ENCODE measurements at places on chromosomes 6 and 20.

- no peaks in the 10 kb centered on the region for H3K27me3 ChIP-seq
- peaks cover 23% of the 10 kb centered on the region for H3K4me1 ChIP-seq
These were observed 52.7 kb downstream of the TRAF3IP2 start for GRCh38 chr6:111552958-111553357.

GRCh38 chr6:101585501-101585900 lies 192.0 kb downstream of the GRIK2 start:
- H3K27ac ChIP-seq: no peak overlapping the region
- H3K36me3 ChIP-seq: no peaks in the 10 kb centered on the region
- H3K4me1 ChIP-seq: no peaks in the 10 kb centered on the region
- H3K27me3 ChIP-seq: no peaks in the 10 kb centered on the region
- H3K4me3 ChIP-seq: no peak overlapping the region
- no peak for DNase-seq

- no peak overlapping the region for H3K4me3 ChIP-seq
- no peaks in the 10 kb centered on the region for H3K36me3 ChIP-seq
- H3K27me3 ChIP-seq: no peaks in the 10 kb centered on the region
- no peaks in the 10 kb centered on the region for H3K4me1 ChIP-seq
- DNase-seq: no peak
These were observed 24.2 kb upstream of the RAB23 start for GRCh38 chr6:57246307-57246706.

DNA sequence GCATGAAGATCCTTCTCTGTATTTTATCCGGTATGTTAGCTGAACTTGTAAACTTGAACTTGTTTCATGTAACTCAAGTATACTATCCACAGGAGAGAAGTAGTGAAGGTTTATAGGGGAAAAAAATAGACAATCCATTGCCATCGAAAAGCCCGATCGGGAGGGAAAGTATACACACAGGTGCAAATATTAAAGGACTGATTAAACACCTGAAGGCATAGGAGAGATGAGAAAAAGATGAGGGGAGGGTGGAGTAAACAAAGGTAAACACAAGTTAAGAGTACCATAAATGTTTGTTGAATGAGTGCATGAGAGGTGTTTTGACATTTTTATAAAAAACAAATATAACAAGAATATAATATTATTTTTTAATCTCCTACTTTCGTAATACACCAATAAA lies 64.3 kb upstream of the CITED2 start:
- H3K27me3 ChIP-seq: no peaks in the 10 kb centered on the region
- H3K27ac ChIP-seq: no peak overlapping the region

GRCh38 chr20:45991616-45992015 lies 17.1 kb upstream of the MMP9 start:
- H3K27me3 ChIP-seq: no peaks in the 10 kb centered on the region
- no peaks in the 10 kb centered on the region for H3K36me3 ChIP-seq
- DNase-seq: no peak
- H3K4me1 ChIP-seq: no peaks in the 10 kb centered on the region
- H3K27ac ChIP-seq: no peak overlapping the region

DNA sequence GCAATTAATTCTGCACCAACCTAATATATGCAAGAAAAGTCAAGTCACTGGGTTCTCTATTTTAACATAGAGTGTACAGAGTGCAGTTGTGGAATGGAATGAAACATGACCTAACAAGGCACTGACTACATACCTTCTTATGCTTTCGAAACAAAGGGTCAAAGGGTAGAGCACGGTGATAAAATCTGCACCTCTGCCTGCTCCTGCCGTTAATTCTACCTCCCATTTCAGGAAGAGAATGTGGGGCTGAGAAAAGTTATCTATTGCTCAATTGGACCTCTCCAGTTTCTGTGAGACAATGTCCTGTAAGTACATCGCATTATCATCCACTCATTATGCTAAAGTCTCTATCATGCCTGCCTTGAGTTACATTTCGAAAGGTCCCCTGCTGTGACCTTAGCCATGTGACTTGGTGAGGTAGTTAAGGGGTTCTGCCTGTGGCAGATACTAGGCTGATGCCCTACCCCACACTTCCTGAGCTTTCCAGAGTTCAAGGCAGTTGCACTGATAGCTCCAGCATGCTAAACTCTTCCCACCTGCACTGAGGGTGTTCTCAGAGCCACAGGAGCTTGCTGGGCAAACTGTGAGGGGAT lies 14.0 kb upstream of the MOCS1 start:
- H3K27me3 ChIP-seq: no peaks in the 10 kb centered on the region
- no peak overlapping the region for H3K4me3 ChIP-seq
- peak overlapping the region; percentile 86 for H3K27ac ChIP-seq
- DNase-seq: peak; percentile 58
- no peaks in the 10 kb centered on the region for H3K36me3 ChIP-seq
- H3K4me1 ChIP-seq: peaks cover 37% of the 10 kb centered on the region

GRCh38 chr20:63497946-63498935 lies 642 bp downstream of the EEF1A2 start:
- peaks cover 6% of the 10 kb centered on the region for H3K4me1 ChIP-seq
- peak; percentile 70 for DNase-seq
- peak overlapping the region; percentile 58 for H3K4me3 ChIP-seq
- no peaks in the 10 kb centered on the region for H3K27me3 ChIP-seq

- no peak for DNase-seq
- no peak overlapping the region for H3K4me3 ChIP-seq
- H3K4me1 ChIP-seq: peaks cover 28% of the 10 kb centered on the region
- no peaks in the 10 kb centered on the region for H3K27me3 ChIP-seq
- H3K27ac ChIP-seq: no peak overlapping the region
These were observed 57.8 kb downstream of the CARMIL1 start for GRCh38 chr6:25336996-25337395.

GRCh38 chr20:10023911-10024310 lies 10.9 kb upstream of the ANKEF1 start:
- no peaks in the 10 kb centered on the region for H3K27me3 ChIP-seq
- H3K4me3 ChIP-seq: no peak overlapping the region
- no peaks in the 10 kb centered on the region for H3K36me3 ChIP-seq

GRCh38 chr6:134034961-134035822 lies 17.2 kb downstream of the SLC2A12 start:
- H3K36me3 ChIP-seq: no peaks in the 10 kb centered on the region
- no peak for DNase-seq

- H3K4me1 ChIP-seq: no peaks in the 10 kb centered on the region
- DNase-seq: no peak
- H3K27ac ChIP-seq: no peak overlapping the region
- no peaks in the 10 kb centered on the region for H3K27me3 ChIP-seq
These were observed 511.8 kb downstream of the LMBRD1 start for GRCh38 chr6:69285054-69285453.

- H3K4me1 ChIP-seq: no peaks in the 10 kb centered on the region
- peaks cover 8% of the 10 kb centered on the region for H3K36me3 ChIP-seq
- H3K4me3 ChIP-seq: no peak overlapping the region
These were observed 85.0 kb downstream of the NFATC2 start for GRCh38 chr20:51457533-51457932.

DNA sequence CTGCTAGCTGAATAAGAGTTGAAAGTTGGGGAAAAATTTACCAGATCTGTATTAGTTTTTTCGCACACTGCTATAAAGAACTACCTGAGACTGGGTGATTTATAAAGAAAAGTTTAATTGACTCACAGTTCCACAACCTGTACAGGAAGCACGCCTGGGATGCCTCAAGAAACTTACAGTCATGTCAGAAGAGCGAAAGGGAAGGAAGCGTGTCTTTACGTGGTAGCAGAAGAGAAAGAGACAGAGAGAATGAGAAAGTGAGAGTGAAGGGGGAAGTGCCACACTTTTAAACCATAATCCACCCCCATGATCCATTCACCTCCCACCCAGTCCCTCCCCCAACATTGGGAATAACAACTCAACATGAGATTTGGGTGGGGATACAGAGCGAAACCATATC lies 79.6 kb downstream of the KHDC1L start:
- no peak overlapping the region for H3K4me3 ChIP-seq
- no peaks in the 10 kb centered on the region for H3K4me1 ChIP-seq
- no peak overlapping the region for H3K27ac ChIP-seq
